ENCODE measurements at places on chromosomes 12 and 14.

- no peak for DNase-seq
Observed at GRCh38 chr12:91009319-91009950, 4.7 kb upstream of the EPYC start.

- DNase-seq: peak; percentile 69
Observed at GRCh38 chr12:10140001-10140400, 10.0 kb upstream of the CLEC7A start.

DNA sequence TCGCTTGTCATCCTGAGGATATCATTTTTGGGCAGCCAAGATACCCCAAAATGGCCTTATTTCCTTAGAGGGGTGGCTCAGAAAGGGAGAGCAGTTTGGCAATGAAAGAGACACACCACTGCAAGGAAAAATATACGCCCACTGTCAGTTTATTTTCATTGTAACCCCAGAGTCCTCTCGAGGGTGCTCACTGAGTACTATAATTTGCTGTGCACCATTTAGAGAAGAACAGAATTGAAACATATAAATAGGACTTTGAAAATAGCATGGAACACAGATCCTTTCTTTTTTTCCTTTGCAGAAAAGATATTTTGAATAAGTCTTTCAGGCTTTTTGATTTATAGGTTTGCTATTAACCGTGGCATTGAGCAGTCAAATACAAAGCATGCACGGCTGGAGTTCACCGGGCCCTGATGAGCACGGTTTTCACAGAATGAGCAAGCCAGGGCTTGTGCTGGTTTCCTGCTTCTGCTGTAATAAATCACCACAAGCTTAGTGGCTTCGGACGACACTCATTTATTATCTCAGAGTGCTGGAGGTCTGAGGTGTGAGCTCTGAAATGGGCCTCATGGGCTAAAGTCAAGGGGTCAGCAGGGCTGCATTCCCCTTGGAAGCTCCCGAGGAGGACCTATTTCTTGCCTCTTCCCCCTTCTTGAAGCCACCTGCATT lies 152.3 kb downstream of the ZNF664 start:
- no peak for DNase-seq

- DNase-seq: peak; percentile 69
Observed at GRCh38 chr14:105019861-105020814, 745 bp downstream of the CDCA4 start.

- no peak for DNase-seq
Observed at GRCh38 chr14:85071447-85071846, 458.5 kb upstream of the FLRT2 start.
